NCI-H460 (cell line): ENCODE measurements at places on chromosomes 2 and 18.
A peak's percentile ranks its signal among the peaks of the same experiment; 100 is the strongest.

DNA sequence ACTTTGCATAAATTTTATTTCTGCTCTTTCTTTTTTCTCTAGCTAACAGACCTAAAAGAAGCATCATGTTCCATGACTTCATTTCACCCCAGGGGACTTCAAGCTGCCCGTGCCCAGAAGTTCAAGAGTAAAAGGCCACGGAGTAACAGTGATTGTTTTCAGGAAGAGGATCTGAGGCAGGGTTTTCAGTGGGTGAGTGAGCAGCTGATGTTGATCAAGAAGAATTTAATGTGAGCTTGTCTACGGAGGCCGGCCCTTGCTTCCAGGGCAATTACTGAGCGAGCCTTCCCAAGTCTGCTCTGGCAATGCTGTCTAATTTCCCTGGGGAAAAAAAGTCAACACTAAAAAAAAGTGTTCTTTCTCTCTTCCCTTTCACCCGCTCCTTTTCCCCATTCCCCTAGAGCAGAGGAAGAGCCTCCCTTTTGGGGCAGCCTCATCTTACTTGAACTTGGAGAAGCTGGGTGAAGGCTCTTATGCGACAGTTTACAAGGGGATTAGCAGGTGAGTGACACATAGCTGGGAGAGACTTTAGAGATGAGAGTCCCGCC lies 1.2 kb downstream of the CDK15 start:
- DNase-seq, result no peak

GRCh38 chr2:240033330-240033678 lies 3.1 kb upstream of the OR6B2 start:
- no peak for DNase-seq

DNA sequence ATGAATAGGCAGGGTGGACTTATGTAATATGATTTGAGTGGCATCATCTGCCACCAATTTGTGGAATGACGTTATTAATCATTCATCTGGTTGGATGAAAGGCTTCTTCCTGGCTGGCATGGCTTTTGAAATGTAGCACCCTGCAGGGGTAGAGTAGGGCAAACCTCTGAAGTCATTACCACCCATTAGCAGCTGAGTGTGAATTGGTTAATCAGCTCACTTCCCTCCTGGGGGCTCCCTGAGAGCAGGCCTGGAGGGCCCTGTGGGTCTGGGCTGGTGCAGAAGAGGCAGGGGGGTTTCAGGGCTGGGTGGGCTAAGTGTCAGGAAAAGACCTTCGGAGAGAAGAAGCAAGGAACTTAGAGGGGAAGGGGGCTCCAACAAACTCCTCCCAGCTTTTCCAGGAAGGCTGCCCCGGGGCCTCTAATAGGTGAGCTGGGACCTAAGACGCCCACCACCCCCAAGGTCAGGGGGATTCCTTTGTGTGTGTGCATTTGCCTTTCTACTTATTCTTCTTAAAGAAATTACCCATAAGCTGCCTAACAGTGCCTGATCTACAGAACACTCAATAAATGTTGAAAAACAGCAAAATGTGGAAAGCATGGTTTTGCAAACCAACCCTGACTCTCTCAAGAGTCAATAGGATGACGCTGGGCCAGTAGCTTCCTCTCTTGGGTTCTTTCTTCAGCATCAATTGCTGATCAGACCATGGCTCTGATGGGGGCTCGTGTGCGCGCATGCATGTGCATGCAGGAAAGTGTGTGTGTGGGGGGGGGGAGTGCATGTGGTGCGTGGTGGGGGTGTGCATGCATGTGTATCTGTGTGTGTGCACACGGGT lies 49.7 kb upstream of the ZNF516 start:
- peak; percentile 53 for DNase-seq

GRCh38 chr2:227871375-227871791 lies at the start of gene DAW1:
Gene DAW1, plus strand, starts transcription at chr2:227871631. Its CDS starts 59 bp downstream, at chr2:227871690.
- DNase-seq, result no peak

GRCh38 chr2:228387776-228388175 lies 206.3 kb upstream of the SPHKAP start:
- no peak for DNase-seq

- DNase-seq, result peak; percentile 22
Observed at GRCh38 chr2:155368934-155369333, 670.4 kb downstream of the KCNJ3 start.

GRCh38 chr2:37323176-37323780 lies 1.4 kb downstream of the PRKD3 start:
- DNase-seq, result no peak

GRCh38 chr2:164847981-164848741 lies 6.5 kb upstream of the COBLL1 start:
- no peak for DNase-seq

GRCh38 chr2:217912098-217913024 lies 90.4 kb downstream of the TNS1 start:
- DNase-seq, result no peak

GRCh38 chr2:72205504-72205881 lies 57.8 kb upstream of the CYP26B1 start:
- no peak for DNase-seq

GRCh38 chr2:77325395-77325794 lies 196.8 kb downstream of the LRRTM4 start:
- DNase-seq, result no peak

DNA sequence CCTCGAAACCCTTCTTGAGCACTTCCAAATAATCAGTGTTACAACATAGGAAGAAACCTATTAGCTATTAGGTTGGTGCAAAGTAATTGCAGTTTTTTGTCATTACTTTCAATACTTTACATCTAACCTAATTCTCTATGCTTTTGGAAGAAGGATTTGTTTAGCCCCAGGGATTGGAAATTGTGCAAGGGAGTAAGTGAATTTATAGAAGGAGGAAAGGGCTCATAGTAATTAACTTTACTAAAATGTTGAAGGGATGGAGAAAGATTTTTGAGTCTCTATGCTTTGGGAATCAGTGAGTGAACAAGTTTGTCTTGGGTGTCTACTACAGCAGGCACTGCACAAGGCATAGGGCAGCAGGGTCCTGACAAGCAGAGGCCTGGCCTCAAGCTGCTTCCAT lies 261.1 kb downstream of the EN1 start:
- no peak for DNase-seq

- DNase-seq, result no peak
Observed at GRCh38 chr2:196934672-196935071, 8.2 kb upstream of the PGAP1 start.
